ENCODE measurements at places on chromosomes 7 and 10.

DNA sequence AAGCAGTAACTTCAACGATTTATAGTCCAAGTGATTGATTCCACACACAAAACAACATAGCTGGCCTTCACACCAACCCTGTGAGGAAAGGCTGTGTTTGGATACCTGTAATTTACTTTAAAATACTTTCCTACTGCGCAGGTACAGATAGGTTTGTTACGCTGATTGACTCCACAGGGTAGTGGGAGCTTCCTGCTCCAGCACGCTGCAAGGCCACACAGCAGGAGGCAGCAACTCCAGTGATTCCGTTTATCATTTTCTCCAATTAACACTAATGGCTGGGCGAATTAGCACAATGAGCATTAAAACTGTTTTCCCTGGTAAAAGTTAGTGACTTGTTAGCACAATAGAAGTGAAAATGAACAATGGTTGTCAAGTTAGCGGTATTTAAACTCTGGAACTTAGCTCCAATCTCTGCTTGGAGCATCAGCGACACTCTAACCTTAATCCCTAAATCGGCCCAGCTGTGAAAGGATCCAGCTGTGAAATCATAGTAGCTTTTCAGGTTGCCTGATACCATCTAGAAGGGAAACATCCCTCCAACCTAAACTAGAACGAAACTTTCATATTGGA, 959 bp downstream of the DCLRE1C start:
- DNase-seq, result no peak

GRCh38 chr10:22475651-22476600, 130.6 kb downstream of the SPAG6 start:
- no peak for DNase-seq

GRCh38 chr7:31234836-31235605, 105.5 kb downstream of the NEUROD6 start:
- DNase-seq, result no peak

DNA sequence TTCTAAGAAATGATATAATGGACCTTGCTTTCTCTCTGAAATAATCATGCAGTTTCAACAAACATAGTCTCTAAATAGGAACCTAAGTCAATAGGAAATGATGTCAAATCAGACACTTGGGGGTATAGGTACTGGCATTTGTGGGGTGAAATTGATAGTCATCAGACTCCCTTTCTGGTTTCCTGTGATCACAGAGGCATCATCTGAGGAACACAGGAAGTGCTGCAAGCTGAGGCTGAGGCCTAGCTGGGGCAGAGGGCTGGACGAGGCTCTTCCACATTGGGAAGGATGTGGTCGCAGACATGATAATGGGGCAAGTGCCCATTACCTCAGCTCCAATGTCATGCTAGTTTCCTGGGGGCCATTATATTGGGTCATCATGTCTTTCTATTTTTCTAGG, 33.5 kb upstream of the TARP start:
- DNase-seq, result peak; percentile 31

GRCh38 chr10:76024460-76025123, 593.2 kb downstream of the LRMDA start:
- DNase-seq, result no peak

DNA sequence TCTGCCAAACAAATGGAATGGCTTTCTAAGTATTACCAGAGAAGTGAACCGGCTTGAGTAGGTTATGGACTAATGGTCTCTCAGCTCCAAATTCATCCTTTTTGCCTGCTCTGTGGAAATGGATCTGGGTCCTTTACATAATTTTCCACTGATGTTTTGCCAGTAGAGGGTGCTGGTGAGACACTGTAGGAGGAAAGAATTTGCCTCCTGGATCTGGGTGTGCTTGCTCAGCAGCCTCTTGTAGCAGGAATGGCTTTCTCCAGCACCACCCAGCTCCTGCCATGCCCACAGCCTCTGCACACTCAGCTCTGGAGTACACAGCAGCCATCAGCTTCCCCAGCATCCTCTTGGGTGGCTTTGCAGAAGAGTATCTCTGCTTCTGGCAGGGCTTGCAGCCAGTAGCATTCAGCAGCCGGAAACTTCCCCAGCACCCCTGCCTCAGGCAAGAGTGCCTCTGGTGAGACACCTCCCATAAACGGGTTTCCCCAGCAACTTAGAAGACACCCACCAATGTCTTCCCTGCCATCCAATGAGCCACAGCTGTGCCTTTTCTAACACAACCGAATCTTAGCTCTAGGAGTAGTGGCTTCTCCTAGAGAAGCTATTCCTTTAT, 235.0 kb upstream of the PLPP4 start:
- DNase-seq, result peak; percentile 55

- DNase-seq, result no peak
Measured at GRCh38 chr7:52009181-52009580, 692.6 kb upstream of the COBL start.

DNA sequence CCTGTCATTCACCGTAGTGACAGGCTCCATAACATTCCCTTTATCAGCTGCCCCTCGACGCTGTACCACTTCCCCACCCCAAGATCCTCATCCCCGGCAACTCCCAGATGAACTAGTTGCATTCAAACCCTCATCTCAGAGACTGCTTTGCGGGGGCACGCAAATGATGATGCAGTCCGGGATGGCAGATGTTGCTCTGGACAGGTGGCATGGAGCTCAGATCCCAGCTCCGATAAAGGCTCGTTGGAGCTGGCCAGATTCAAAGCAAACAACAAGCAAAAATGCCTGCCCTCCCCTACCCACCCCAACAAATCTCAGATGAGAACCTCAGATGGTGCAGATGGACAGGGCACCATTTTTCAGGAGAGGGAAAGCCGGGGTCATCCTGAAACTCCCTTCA, 46.7 kb downstream of the CARD11 start:
- DNase-seq, result no peak

GRCh38 chr7:112495810-112496462, 15.1 kb downstream of the LSMEM1 start:
- DNase-seq, result peak; percentile 72

- DNase-seq, result no peak
Measured at GRCh38 chr7:158891922-158892321, 35.6 kb downstream of the DYNC2I1 start.

DNA sequence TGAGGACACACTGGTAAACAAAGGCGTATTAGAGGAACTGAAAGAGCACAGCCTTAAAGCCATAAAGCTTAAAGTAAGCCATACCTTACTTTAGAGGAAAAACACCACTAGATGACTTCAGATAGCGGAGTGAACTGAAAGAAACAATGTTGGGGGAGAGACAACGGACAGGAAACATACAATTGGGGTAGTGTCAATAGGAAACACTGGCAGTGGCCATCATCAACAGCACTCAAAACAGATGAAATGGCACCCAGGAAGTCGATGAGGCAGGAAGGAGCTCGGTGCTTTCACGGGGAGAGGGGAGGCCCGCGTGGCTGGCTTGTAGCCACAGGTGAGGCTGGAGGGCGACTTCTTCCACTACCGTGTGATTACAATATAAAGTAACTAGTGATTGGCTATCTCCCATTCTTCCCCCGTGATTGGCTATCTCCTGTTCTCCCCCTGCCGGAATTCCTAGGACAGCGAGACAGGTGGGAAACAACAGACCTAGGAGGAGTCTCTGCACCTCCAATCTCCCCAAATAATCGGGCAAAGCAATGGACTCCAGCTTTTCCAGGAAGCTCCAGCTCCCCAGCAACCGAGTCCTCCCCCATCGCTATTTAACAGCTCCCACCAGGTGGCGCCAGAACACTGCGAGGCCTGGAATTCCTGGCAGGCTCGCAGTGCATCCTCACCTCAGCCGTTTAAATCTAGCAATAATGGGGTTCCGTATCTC, 2.4 kb upstream of the TAS2R38 start:
- DNase-seq, result peak; percentile 86

DNA sequence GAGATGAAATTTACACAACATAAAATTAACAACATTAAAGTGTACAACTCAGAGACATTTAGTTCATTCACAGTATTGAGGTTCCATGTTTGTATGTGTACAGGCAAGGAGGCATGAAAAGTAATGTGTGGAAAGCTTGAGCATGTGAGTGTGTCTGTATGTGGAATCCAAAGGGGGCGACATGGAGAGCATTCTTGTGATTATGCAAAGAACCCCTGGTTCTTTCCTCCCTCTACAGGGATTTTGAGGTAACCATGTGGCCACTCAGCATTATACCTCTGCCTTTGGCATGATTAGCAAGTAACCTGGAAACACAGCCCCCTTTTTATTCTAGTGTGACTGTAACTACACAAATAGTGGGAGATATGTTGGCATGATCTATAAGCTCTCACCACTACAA, 21.0 kb downstream of the OR2F1 start:
- DNase-seq, result no peak

DNA sequence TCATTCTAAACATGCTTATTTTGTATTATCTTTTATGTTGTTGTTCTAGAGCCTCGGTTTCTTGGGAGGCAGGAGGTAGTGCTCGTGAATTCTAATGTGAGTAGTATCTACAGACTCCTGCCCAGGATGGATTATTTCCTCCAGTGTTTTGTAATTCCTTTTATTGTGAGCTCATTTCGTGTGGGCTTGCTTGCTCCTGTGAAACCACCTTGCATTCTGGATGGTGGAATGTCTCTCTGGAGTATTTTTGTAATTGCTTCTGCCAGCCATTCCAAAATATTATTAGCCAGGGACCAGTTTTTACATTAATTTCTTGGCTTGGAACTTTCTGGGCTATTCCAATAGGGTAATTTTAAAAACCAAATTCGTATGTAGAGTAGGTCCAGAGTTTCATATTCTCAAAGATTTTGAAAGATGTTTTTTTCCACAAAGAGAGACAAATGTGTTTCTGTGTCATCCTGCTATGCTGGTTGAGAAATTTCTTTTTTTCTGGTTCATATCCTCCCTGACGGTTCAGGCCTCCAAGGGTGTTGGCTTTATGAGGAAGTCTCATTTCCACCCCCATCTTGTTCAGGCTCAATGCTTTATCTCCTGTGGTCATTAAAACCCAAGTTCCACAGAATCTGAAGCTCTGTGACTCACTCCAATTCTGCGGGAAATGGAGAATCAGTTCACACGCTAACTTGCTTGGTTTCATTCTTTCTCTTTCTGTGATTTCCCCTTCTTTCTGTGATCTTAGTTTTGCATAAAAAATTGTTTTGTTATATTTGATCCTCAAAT, 41.7 kb upstream of the CALD1 start:
- DNase-seq, result peak; percentile 97

GRCh38 chr7:46220066-46220630, 299.1 kb upstream of the IGFBP3 start:
- no peak for DNase-seq

DNA sequence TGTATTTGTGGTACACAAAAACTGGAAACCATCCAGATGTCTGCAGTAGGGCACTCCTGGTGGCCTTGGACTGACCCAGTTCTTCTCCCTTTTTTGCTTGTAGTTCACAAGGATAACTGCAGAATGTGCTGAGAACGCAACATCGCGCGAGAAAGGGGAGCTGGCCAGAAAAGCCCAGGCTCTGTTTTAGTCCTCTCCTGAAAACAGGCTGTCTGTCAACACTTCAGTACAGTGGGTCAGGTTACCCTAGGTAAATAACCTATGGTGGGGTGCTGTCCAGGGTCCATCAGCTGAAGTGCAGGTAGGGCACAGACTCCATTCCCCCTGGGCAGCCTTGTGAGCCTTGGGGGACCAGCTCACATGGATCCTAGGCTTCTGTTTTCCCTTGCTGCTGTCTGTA, 495.8 kb downstream of the MDFIC start:
- DNase-seq, result no peak

DNA sequence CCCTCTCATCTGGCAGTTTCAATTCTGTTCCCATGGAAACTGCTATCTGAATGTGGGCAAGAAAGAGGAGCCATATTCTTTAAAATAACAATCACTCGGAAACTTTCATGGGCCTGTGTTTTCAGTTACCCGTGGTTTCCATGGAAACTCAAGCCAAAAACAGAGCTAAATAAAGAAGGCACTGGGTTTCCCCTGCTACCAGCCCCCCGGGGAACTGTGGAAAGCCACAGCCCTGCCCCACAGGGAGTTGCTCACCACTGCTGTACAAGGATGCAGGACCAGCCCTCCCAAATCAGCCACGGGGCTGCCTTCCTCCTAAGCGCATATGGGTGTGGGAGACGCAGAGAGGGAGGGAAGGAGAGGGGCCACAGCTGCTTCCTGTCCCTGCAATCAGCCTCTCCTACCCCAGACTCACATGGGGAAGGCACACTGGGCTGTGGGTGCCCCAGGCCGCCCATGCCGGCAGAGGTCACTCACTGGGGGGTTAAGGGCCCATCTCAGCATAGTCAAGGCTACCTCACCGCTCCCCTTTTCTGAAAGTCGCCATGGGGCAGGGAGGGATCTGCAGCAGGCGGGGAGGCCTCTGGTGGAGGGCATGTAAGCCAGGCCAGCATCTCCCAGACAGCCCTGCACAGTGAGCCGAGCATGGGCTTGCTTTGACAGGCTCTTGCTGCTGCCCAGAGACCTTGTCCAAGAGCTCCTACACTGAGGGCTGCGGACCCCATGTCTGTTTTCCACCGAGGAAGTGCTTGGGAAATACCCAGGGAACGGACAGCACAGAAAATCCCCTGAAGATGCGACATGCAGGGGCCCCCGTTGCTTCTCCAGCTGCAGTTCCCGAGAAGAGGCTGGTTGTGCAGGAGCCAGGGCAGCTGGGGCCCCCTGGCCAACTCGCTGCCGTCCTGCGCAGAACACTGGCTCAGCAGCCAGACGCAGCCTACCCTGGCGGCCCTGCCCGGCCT, 157.3 kb upstream of the PPP2R2D start:
- DNase-seq, result peak; percentile 25

- DNase-seq, result no peak
Measured at GRCh38 chr7:51262796-51263531, 53.6 kb downstream of the COBL start.

GRCh38 chr10:43083764-43084163, 6.9 kb downstream of the RET start:
- DNase-seq, result no peak

GRCh38 chr10:22344781-22345300, 455 bp upstream of the SPAG6 start:
- DNase-seq, result no peak

GRCh38 chr7:158240801-158241200, 346.8 kb downstream of the PTPRN2 start:
- no peak for DNase-seq

GRCh38 chr7:131012477-131013031, 278.5 kb upstream of the KLF14 start:
- no peak for DNase-seq

DNA sequence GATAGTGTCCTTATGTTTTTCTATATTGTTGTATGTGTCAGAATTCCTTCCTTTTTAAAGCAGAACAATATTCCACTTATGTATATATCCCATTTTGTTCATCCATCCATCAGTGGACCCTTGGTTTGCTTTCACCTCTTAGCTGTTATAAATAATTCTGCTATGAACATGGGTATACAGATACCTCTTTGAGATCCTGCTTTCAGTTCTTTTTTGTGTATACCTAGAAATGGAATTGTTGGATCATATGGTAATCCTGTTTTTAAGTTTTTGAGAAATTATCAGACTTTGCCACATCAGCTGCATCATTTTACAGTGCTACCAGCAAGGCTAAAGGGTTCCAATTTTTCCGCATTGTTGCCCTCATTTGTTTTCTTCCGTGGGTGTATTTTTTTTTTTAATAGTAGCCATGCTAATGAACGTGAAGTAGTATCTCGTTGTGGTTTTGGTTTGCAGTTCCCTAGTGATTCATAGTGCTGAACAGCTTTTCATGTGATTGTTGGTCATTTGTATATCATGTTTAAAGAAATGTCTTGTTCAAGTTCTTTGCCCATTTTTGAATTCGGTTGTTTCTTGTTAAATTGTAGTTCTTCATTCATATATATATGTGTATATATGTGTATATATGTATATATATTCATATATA, 87.8 kb downstream of the LCOR start:
- peak; percentile 51 for DNase-seq

GRCh38 chr10:78549140-78549935, 515.7 kb downstream of the RPS24 start:
- peak; percentile 50 for DNase-seq

GRCh38 chr7:41769162-41769561, 66.3 kb upstream of the INHBA start:
- DNase-seq, result no peak

- DNase-seq, result peak; percentile 65
Measured at GRCh38 chr7:5701085-5701914, 80.2 kb downstream of the RNF216 start.

Measured in suppressor macrophage treated with lipopolysaccharide for 4 hours (primary cell).